ENCODE measurements at places on chromosomes 1 and 21. TPM values are rescaled to one million over a fixed set of nuclear protein-coding genes. Genes with fewer than 3 reads are reported as not detected.
A peak's percentile ranks its signal among the peaks of the same experiment; 100 is the strongest.

GRCh38 chr1:45569962-45570581 is 13.8 kb upstream of the NASP start:
- peak; percentile 32 for DNase-seq

DNA sequence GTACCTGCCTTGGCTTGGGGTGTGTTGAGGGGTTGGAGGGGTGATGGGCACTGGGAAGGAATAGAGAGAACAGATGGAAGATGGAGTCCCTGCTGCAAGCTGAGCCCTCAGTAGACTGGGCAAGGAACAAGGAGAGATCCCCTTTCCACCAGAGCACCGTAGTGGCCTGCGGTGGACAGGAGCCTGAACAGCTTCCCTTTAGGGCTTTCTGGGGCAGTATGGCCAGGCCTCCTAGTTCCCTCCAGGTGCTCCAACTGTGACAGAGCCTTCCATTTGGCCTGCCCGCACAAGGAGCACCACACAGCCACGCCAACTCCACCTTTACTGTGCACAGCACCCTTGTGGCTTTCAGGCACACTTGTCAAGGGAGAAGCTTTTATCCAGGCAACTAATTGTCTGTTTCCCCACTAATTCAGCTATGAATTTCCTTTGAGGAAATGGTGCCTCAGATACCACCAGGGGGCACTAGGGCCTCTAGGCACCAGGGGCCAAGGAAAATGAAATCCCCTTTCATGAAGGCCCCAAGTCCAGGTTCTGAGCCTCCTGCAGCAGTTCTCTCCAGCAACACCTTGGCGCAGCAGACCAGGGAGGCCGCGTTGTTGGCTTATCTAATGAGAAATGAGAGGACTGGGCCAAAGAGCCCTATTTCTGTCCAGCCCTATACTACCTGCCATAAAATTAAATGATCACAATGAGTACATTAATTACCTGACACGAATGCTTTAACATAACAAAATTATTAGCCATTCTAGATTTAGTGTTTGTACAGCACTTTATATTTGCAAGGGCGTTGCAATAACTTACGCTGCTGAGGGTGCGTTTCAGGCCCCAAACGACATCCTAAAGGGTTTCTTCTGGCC is 23.1 kb upstream of the ERI3 start:
- no peak for DNase-seq

SMIM12 gene
- 30.8 TPM for total RNA-seq

DNA sequence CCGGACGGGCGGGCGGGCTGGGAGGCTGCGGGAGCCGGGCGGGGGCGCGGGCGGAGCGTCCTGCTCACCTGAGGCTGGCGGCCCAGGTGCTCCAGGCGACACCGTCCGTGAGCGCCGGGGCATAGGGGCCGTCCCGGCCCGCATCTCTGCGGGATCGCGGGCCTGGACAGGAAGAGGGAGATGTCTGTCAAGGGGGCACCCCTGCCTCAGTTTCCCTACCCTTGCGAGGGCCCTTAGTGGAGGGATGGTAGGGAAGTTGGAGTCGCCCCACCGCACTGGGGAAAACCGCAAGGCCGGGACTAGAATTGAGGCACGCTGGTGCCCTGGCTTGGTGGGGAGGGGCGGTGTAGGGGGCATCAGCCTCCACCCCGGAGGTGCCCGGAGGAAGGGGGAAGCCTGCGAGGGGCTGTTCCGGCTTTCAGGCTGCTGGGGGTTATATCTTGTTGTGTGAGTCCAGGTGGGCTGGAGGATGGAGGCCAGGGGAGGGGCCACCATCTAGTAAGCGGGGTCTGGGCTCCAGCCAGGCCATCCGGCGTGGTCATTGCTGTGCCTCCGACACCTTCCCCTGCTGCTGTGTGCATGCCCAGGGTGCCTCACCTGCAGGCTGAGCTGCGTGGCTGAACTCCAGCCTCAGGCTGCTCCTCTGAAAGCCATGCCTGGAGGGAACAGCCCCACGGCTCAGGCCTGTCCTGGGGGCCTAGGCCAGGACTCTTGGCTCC is 580 bp downstream of the VWA1 start:
- no peak for DNase-seq

DNA sequence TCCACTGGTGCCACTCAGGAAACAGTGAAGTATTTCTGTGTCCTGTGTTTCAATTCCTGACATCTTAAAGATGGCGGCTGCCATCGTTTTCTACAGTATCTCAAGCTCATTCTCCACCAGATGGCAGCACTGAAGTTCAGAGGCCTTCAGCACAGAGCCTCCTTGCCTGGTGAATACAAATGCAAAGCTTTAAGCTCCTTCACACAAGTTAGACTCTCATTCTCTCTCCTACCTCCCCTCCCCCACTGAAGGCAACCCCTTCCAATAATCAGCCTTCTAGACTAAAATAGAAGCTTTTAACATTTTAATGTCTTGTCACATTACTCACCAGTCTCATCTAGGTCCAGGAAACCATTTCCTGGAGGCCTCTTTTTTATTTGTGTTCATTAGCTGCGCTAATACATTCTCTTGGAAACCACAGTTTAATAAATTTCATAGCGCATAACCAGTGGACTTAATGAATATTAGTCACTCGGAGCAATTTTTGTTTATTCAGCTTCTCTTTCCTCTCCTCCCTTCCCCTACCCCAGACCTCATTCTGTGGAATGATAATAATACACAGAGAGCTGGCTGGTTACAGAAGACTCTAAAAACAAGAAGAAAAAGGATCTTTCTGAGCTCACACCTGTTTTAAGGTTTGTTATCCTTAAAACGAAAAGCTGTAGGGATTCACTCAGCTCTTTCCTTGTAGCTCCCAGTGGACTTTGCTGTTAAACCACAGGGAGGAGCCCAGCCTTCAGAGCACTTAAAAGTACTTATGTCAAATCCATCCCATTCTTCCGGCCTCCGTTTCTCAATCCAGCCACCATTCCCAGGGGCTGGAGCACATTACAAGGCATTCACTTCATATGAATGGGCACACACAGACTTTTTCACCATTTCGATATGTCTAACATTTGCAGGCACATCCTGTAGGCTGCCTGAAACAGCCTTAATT is 384.9 kb downstream of the HLX start:
- DNase-seq: peak; percentile 18

TEX38 gene
- not detected for total RNA-seq

- no peak for DNase-seq
Observed at GRCh38 chr1:184018622-184019021, 18.9 kb downstream of the COLGALT2 start.

DNA sequence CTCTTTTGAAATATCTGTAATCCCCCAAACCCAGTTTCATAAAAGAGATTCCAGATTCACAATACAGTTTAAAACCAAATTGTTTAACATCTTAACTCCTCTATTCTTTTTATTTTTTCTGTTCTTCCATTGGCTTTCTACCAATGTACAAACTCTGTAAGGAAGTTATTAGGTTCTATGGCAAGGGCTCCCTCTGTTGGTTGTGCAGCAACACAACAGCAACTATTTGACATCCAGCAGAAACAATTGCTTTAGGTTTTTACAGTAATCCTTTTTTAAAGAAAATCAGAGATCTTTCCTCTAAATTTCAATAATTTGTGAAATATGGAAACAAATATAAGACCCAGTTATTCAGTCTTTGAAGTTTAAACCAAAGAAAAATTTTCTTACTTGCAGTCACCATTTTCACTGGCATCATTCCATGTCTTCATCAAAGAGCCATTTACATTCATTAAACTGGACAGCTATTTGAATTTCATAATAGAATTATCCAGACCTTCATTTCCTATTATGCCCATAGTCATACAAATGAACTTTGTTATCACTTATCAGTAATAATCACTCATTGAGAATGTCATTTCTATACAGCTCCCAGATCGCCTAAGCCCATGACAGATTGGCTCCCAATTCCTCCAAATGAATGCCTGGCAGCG is 46.5 kb upstream of the RNF11 start:
- peak; percentile 27 for DNase-seq

DNA sequence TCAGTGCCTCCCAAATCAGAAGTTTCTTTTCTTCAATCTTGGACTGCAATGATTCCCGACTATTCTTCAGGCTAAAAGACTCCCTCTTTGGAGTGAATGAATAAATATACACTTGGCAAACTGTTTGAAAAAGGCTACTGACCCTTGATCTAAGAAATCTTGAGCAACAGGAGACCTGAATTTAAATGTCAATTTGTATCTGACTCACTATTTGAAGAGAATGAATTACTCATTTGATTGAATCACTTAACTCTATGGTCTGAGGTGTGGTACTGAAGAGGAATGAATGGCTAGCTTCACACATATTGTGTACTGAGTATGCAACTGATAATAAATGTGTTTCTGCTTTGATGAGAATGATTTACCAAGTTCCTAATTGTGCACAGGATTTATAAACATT is 4.6 kb upstream of the SMG7 start:
- DNase-seq: peak; percentile 74

S100A12 gene
- not detected for total RNA-seq

DNA sequence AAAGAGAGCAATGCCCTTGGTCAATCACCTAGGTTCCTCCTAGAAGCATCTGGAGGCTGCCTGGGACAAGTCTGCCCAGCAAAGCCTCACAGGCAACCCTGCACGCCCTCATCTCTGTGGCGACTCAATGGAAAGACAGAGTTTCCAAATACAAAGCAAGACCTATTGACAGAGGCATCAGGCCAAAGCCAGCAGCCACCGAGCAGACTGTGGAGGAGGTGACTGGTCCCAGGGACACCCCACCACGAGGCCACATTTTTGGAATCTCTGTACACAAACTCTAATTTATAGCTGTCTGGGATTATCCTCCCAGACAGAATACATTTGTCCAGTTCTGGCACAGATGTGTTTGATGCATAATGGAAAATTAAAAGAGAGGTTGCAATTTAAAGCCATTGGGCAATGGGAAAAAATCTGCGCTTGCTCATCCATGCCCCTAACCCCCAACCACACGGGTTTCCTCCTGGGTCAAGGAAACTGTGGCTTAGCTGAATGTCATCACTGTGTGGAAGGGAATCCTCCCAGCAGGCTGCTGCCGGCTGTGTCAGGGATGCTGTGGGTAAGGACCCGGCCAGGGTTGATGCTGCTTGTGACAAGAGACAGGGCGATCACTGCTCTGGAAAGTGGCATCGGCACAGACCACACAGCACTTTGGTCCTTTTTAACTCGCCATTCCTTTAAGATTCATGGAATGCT is 14.3 kb downstream of the TSPAN2 start:
- no peak for DNase-seq

SLC44A3 gene
- 9.3 TPM for total RNA-seq

DNA sequence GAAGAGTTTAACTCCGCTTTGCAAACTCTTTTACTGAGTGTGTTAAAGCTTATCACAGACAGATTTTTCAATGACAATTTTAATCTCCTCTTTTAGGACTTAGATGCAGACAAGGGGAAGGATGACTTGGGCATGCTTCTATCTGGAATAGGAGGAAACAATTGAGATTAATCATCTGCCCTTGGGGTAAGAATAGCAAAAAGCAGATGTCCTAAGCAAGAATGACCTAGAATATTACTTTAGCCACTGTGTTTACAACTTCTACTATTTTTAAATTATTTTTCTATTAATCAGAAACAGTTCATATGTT is 569.0 kb upstream of the ADGRL2 start:
- no peak for DNase-seq

- DNase-seq: no peak
Observed at GRCh38 chr1:79726321-79726720, 719.8 kb upstream of the ADGRL4 start.
